ENCODE measurements at places on chromosomes 7 and 10. TPM values are rescaled to one million over a fixed set of nuclear protein-coding genes. Genes with fewer than 3 reads are reported as not detected.

The TEX47 gene
- not detected for total RNA-seq

GRCh38 chr7:49791088-49791741 is 17.8 kb downstream of the VWC2 start:
- DNase-seq: no peak
- H3K4me3 ChIP-seq: no peak overlapping the region
- H3K27me3 ChIP-seq: no peaks in the 10 kb centered on the region
- H3K4me1 ChIP-seq: no peaks in the 10 kb centered on the region
- H3K27ac ChIP-seq: no peak overlapping the region

GRCh38 chr7:31234836-31235605 is 105.5 kb downstream of the NEUROD6 start:
- no peak overlapping the region for H3K4me3 ChIP-seq
- no peaks in the 10 kb centered on the region for H3K27me3 ChIP-seq
- no peak for DNase-seq
- no peaks in the 10 kb centered on the region for H3K36me3 ChIP-seq

The SAP25 gene
- total RNA-seq: 21.1 TPM

The SLC26A3 gene
- total RNA-seq: not detected

The SRGN gene
- 746 TPM for total RNA-seq

The ZMIZ1 gene
- 133 TPM for total RNA-seq

The PTPRN2 gene
- 16.7 TPM for total RNA-seq

The NACAD gene
- total RNA-seq: 6.2 TPM

The CCDC172 gene
- not detected for total RNA-seq

The MACC1 gene
- total RNA-seq: 3.7 TPM

- peak overlapping the region; percentile 21 for H3K27ac ChIP-seq
- no peaks in the 10 kb centered on the region for H3K27me3 ChIP-seq
- H3K36me3 ChIP-seq: peaks cover 88% of the 10 kb centered on the region
- peaks cover 16% of the 10 kb centered on the region for H3K4me1 ChIP-seq
- H3K4me3 ChIP-seq: no peak overlapping the region
These were observed 60.0 kb downstream of the WAC start for GRCh38 chr10:28592953-28593352.

DNA sequence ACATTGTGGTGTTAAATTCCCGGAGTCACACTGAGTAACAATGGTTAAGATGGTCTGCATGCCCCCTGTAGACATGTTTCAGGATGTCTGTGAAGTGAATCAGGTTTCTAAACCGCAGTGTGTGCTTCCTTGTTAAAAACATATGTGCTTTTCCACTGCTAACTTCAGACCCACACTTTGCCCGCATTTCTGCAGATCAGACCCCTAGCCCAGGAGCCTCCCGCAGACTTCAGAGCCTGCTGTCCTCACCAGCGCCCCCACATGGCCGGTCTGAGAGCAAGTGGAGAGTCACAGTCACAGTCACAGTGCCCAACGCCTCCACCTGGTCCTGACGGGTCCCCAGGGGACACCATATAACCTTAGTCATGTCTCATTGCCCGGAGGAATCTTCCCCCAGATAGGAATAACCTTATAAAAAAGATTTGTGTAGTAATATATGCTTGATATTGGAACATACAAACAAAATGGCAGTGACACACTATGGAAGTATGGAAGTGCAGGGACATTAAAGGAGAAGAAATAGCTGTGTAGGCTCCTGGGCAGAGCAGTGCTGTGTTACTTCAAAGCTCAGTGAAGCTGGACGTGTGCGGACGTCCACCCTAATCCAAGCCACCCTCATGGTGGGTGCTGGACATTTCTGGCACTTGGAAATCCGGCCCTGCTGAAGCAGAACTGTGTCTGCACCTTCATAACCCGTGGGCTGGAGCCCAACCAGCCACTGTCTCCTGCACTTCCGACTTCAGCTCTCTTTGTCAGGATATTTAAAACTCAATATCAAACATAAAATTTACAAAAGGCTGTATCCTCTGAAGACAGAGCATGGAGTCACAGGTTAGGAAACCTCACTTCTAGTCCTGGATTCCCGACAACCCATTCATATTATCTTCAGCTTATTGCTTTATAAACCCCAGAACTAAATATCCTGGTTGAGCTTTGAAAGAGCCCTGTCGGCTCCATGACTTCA is 29.0 kb downstream of the GSTO2 start:
- no peaks in the 10 kb centered on the region for H3K27me3 ChIP-seq
- H3K27ac ChIP-seq: no peak overlapping the region
- H3K36me3 ChIP-seq: no peaks in the 10 kb centered on the region
- H3K4me1 ChIP-seq: no peaks in the 10 kb centered on the region
- H3K4me3 ChIP-seq: no peak overlapping the region
- DNase-seq: no peak

DNA sequence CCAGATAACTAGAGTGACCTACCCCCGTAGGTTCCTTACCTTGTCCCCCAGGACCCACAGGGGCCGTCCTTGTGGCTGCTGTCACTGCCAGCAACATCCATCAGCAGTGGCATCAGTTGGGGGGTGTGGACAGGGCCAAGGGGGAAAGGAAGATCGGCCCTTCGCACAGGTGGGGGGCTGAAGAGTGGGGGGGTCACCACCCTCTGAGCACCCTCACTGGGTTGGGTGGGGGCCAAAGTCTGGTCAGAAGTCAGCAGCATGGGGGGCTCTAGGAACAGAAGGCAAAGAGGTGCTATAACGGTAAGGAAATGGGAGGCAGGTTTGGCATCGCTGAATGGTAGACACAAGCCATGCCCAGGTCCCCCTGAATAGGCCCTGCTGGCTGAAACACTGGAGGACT is 4.6 kb downstream of the NOBOX start:
- no peaks in the 10 kb centered on the region for H3K27me3 ChIP-seq
- H3K27ac ChIP-seq: no peak overlapping the region
- no peak overlapping the region for H3K4me3 ChIP-seq

The CEP55 gene
- total RNA-seq: 6.2 TPM
